SK-N-SH (cell line): ENCODE measurements at places on chromosomes 12 and 14.

GRCh38 chr14:68662392-68662791 is 130.5 kb downstream of the ZFP36L1 start:
- DNase-seq, result no peak

DNA sequence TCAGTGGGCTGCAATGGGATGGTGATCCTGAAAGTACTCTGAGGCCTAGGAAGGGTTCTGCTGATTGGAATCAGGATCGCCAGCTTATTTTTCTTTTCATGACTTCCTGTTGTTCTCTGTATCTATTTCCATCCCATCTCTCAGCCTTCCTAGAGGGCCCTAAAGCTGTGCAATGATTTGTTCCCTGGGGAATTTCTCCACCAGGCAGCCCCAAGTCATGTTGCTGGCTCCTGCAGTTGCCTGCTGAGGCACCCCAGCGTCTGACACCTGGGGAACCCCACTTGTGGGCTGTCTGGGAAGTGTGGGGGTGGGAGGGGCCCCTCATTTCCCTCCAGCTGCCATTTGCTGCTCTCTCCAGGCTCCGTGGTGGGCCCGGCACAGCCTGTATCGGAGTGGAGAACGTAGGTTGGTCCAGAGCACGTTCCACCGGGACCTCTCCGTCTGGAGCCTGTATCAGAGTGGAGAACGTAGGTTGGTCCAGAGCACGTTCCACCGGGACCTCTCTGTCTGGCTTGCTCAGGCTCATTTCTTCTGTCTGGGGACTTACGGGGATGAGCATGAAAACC is 138.3 kb downstream of the TSPAN9 start:
- no peak for DNase-seq

DNA sequence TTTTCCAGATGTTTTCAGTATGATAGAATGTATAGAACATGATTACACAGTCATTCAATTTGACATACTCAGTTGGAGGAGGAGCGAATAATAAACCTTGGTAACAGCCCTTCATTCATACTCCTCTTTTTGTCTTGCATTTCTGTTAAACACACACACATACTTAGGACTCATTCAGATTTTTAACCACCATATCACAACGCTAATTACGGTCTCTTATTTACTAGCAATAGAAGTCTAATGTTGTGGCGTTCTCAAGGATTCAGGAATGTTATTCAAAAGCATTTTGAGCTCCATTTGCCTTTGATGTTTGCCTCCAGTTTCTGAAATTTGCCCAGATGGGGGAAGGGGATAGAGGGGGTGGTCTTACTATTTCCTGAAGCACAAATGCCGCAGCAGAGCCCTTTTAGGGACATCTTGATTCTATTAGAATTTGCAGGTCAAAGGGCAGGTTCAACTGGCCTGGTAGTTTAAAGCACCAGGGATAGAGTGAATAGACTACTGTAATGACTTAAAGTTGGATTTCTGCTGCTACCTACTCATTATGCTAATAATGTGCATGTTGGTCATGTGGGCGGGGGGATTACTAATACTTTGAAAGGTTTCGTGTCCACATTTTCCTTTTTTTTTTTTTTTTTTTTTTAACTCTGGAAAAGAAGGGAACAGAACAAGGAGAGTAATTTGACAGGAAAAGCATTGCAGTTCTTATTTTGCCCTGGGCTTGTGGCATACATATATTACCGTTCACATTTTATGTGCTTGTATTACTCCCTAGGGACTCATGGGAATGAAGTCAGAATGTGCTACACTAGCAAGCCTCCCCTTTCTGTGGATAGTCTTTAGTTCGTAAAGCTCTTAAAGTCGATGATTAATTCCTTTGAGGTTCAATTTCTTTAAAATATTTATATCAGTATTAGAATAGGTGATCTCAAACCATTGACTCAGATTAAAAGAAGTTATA is 226.8 kb downstream of the FBXL14 start:
- no peak for DNase-seq

GRCh38 chr14:61569812-61570548 is 125.3 kb upstream of the HIF1A start:
- no peak for DNase-seq

DNA sequence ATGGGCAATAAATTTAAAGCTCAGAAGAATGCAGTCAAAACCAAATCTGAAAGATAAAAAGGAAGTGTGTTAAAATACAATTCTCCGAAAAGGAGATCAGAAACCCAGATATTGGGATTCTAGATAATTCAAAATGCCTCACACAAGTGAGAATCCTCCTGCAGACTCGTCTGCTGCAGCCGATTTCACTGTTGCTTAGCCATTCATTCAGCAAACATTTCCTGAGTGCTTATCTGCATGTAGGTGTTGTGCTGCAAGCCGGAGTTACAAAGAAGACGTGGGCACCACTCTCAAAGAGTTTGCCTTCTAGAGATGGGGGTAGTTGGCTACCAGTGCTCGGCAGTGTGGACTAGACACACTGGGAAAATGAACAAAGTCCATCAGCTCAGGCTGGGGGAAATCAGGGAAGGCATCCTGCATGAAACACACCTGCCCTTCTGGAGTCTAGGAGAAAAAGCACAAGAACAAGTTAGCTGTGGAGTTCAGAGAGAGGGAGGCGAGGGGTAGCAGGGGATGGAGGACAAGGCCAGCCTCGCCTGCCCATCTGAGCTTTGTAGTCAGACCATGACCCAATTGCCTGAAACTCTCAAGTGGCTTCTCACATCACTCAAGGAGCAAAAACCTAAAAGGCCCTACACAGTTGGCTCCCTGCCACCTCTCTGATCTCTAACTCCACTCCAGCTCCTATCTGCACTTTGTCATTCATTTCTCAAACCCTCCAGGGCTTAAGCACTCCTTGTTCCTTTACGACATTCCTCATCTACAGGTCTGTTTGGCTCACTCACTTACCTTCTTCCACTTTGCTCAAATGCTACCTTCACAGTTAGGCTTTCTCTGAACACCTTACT is 310.0 kb upstream of the DDHD1 start:
- DNase-seq, result no peak
